ENCODE measurements at places on chromosomes 7 and 10.
A peak's percentile ranks its signal among the peaks of the same experiment; 100 is the strongest.

DNA sequence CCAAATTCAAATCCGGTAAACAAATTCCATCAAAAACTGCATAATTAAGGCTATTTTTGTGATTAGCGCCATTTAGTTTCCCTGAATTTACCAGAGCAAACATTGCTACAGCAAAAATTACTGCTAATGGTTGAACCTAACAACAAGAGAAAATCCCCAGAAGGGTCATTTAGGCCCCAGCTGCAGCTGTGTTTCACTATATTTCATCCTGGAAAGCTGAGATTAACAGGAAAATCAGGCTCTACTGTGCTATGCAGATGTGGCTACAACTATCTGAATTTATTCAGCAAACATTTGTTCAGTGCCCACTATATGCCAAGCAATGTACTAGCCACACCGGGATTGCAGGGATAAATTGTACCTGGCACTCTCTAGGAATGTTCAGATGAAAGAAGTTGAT, 104.0 kb downstream of the PON1 start:
- DNase-seq, result no peak

- DNase-seq, result no peak
Observed at GRCh38 chr10:86642499-86642898, 11.8 kb upstream of the OPN4 start.

GRCh38 chr7:12765431-12766100, 78.1 kb downstream of the ARL4A start:
- no peak for DNase-seq

DNA sequence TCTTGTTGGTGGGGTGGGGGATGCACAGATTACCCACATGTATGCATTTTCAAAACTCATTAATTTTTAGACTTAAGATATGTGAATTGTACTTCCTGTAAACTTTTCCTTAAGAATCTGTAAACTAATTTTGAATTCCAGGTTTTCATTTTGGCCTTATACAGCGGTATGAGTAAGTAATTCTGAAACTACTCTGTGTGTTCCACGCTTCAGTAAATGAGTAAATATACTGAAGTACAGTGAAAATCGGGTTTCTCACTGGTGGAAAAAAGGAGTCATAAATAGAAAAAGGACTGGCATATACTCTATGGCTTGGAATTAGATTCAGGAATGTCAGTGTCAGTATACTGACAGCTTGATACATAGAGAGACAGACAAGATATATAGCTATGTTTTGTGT, 72.8 kb downstream of the CTTNBP2 start:
- no peak for DNase-seq

- no peak for DNase-seq
Observed at GRCh38 chr7:21579341-21580072, 36.7 kb downstream of the DNAH11 start.

GRCh38 chr7:92749832-92750446, 86.4 kb downstream of the CDK6 start:
- no peak for DNase-seq

GRCh38 chr7:36944838-36945237, 220.5 kb upstream of the AOAH start:
- no peak for DNase-seq

DNA sequence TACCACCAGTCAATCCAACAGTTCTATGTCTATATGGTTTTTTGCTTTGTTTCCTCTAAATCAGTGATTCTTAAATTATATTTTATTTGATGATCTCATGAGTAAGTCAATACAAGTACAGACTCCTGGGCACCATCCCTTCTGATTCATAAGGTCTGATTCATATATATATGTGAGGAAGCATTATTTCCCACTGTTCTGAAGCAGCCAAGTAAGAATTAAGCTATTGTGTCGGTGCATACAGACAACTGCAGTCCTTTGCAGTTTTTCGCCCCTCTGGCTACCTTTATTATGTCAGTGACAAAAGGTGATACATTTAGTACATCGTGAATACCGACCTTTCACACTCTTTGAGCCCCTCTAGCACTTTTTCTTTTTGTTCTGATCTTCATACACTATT, 1079.6 kb upstream of the C7orf33 start:
- no peak for DNase-seq

- no peak for DNase-seq
Observed at GRCh38 chr7:13151978-13152377, 464.5 kb downstream of the ARL4A start.

GRCh38 chr10:102802920-102803534, 34.2 kb downstream of the CYP17A1 start:
- DNase-seq, result no peak

DNA sequence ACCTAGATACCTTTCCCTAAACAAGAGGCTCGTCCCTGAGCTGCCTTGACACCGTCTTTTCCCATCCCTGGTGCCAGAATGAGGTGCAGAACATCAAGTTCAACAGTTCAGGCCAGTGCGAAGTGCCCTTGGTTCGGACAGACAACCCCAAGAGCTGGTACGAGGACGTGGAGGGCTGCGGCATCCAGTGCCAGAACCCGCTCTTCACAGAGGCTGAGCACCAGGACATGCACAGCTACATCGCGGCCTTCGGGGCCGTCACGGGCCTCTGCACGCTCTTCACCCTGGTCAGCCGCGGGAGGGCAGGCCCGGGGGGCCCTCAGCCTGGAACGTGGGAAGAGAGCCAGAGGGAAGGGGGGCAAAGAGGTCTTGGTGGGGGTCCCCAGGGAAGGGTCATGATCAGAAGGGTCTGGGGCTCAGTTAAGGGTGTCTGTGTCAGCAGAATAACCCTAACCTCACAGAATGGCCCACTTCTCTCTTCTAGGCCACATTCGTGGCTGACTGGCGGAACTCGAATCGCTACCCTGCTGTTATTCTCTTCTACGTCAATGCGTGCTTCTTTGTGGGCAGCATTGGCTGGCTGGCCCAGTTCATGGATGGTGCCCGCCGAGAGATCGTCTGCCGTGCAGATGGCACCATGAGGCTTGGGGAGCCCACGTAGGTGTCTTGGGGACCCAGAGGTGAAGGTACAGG, 16.8 kb downstream of the SMO start:
- no peak for DNase-seq

DNA sequence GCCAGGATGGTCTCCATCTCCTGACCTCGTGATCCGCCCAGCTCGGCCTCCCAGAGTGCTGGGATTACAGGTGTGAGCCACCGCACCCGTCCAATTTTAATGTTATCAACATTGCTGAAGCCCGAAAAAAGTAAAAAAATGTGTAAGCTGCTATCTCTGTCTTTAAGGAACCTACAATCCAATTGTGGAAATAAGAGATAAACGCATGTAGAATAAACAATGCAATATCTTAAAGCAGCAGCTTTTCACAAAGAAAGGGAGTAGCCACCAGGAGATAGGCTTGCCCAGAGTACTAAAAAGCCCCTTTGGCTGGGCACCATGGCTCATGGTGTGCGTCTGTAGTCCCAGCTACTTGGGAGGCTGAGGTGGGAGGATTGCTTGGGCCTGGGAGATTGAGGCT, 282.9 kb upstream of the LYZL1 start:
- DNase-seq, result no peak

DNA sequence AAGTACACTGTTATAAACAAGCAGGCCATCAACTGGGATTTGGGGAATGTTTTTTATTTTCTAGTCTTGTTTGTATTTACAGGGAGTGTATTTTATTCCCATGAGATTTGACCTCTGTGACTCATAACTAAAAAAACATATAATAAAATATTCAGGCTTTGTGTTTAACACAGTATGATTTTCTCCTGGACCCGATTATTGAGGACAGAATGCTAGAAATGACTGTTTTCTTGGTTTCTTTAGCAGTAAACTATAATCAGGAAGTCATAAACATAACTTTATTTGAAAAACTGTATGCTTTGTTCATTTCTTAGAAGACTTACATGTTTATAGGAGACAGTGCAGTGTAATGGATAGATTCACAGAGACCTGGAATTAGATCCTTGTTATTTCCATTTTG, 2.1 kb downstream of the NHLRC2 start:
- DNase-seq, result no peak

GRCh38 chr7:43240565-43240964, 128.1 kb downstream of the HECW1 start:
- DNase-seq, result no peak

DNA sequence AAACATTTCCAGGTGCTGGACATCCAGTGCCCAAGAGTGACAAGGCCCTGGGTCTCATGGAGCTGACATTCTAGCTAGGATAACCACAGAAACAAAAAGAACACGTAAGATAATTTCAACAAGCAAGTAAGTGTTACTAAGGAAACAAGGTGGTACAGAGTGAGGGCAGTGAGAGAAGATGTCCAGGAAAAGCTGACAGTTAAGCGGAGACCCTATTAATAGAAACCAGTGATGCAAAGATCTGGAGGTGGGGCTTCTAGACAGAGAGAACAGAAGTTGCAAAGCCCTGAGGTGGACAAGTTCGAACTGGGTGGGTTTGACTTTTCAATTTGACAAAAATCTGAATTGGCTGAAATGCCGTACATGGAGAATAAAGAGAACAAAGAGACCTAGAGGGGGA, 96.3 kb downstream of the TRIL start:
- no peak for DNase-seq

DNA sequence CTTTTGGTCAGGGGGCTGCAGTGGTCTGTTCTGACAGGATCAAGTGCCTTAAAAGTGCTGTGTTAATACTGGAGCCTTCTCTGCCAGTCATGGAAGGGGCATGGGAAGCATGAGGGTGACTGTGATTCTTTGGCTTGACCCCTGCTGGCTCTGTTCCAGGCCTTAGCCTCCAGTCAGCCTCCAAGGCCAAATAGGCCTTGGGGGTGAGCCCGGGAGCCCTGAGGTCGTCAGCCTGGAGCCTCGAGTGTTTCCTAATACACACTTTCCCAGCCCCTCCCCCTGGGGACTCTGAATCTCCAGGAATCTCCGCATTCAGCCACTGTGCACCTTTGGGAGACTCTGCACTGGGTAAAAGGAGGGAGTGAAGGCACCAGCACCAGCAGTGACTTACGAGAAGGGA, 10.0 kb downstream of the HKDC1 start:
- no peak for DNase-seq

GRCh38 chr10:22618078-22618785, 96.1 kb downstream of the PIP4K2A start:
- DNase-seq, result no peak

- DNase-seq, result no peak
Observed at GRCh38 chr7:54888067-54888733, 129.2 kb upstream of the SEC61G start.

- DNase-seq, result no peak
Observed at GRCh38 chr10:111762114-111762513, 421.5 kb downstream of the GPAM start.

DNA sequence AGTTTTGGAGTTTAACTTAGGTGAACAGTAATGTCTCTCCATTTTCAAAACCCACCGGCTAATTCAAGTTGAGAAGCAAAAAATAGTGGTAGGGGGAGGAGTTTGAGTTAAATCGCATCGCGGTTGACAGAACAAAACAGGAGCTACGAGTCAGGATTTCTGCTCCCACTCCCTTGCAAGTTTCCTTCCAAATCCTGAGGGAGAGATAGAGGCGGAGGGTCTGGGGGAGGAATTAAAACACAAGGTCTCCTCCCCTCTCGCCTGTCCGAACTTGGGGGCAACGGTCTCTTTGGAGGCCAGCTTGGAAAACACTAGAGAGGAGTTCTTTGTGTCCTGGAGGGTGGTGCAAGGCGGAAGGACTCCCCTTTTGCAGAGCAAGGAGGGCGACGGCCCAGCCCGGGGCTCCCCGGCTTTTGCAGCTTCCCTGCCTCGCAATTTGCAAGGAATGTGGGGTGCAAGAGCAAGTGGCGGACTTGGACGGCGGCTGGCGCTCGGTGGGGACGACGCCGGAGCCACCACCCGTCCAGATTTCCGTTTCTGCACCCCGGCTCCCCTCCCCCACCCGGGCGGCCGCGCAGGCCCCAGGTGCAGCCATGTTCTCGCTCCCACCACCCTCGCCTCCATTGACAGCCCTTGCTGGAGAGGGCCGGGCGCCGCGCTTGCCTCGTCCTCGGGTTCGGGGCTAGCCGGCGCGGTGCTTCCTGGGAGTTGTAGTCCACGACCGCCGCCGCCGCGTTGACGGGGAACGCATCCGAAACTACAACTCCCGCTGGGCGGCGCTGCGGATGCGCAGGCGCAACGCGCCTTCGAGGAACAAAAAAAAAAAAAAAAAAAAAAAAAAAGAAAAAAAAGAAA, 454 bp upstream of the GTF2I start:
- DNase-seq, result peak; percentile 96

DNA sequence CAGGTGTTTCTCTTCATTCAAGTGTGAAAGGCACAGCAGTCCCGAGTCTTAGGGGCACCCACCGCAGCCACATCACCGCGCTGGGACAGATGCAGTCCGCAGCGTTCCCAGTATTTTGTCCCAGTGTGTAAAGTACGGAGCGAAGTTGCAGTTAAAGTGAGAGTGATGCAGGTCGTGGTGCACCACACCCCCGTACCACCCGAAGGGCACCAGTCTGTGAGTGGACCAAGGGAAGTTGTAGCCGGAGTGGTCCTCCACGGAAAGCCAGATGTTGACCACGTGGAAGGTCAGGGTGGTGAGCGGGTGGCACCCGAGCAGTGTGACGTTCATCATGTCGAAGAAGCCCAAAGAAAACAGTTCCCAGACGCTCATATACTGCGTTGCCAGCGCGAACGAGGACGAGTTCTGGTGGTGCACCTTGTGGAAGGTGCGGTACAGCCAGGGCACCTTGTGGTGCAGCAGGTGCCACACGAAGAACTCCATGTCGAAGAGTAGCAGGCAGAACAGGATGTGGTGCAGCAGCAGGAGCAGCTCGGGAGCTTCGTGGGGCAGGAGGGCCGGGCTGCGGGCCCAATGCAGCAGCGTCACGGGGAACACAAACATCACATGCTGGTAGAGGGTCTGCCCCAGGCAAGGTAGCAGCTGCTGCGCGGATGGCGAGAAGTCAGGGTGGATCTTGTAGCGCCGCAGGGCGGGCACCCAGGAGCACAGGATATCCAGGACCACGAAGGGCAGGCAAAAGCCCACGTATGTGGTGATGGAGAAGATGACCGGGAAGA, 526 bp downstream of the CH25H start:
- no peak for DNase-seq

DNA sequence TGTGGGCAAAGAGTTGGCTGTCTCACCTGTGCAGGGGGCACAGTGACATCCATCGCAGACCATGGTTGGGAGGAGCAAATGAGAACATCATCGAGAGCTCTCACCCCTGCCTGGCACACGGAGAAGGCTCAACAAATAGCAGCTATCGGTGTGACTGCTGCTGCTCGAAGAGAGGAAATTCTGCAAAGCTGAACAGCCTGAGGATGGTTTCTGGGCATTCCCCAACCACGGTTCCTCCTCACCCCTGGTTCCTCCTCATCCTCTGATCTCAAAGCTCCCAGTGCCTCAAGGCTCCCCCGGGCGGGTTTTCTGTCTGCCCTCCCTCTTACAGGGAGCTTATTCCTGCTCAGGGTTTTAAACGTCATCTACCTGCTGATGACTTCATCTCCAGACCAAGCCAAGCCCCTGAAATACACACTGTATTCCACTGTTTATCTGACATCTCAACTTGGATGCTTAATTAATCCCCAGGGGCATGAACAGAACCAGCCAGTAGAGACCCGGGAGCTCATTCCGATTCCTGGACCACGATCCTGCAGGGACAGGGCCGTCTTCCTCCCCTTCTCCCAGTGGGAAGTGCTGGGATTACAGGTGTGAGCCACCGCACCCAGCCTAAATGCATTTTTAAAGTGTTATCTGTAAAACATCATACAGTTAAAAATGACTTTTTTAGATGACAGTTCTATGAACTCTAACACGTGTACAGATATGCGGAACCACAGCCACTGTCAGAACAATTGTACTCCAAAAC, 19.5 kb upstream of the NOM1 start:
- no peak for DNase-seq

Data from hematopoietic multipotent progenitor cell treated with erythropoietin and hydrocortisone succinate and interleukin-3 and kit ligand, for 17 days (in vitro differentiated cells).